ENCODE measurements at places on chromosomes 5 and 9.

GRCh38 chr5:131720714-131721113 lies 76.1 kb downstream of the FNIP1 start:
- no peak for DNase-seq

GRCh38 chr5:123520677-123521247 lies 8.8 kb downstream of the CSNK1G3 start:
- no peak for DNase-seq

- DNase-seq, result no peak
These were observed 9.1 kb upstream of the RFK start for GRCh38 chr9:76403352-76403751.

DNA sequence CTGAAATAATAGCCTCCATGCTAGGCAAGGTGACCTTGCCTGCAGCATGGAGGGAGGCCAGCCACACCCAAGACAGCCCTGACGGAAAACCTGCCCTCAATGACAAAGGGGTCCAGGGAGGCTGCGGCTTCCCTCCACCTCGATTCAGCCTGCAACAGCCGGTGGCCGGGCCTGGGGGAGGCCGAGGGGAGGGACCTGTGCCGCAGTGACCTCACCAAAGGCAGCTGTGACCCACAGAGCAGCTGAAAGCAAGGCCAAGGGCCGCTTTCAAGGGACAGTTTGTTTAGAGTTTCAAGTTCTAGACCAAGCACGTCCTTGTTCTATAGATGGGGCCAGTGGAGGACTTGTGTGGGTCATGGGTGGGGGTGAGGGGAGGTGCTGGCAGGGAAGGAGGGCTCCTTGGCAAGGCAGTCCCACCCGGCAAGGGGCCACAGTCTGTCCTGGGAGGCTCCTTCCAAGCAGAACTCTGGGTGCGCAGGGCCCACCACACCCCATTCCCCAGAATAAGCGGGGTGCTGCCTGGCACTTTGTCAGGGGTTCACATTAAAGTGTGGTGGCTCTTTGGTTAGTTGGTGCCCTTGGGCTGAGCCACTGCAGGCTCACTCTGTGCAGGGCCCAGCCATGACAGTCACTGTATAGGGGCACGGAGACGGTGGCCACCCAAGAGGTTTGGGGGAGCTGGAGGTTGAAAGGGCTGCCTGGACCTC lies 226.5 kb downstream of the FANCC start:
- no peak for DNase-seq

GRCh38 chr9:119689879-119690278 lies 320.6 kb upstream of the BRINP1 start:
- DNase-seq, result no peak

DNA sequence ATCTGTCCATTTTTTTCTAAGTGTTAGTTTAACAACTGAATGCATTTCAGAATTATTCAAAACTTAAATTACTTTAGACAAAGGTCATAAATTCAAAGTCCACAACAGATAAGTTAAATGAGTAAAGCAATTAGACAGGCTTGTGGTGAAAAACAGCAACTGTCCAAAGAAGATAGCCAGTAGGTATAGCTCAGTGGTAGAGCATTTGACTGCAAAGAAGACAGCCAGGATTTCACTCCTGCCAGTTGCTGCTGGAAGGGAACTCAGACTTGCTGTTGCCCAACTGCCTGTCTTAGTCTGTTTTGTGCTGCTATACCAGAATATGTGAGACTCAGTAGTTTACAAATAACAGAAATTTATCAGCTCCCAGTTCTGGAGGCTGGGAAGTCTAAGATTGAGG lies 10.0 kb downstream of the FANCC start:
- DNase-seq, result no peak

DNA sequence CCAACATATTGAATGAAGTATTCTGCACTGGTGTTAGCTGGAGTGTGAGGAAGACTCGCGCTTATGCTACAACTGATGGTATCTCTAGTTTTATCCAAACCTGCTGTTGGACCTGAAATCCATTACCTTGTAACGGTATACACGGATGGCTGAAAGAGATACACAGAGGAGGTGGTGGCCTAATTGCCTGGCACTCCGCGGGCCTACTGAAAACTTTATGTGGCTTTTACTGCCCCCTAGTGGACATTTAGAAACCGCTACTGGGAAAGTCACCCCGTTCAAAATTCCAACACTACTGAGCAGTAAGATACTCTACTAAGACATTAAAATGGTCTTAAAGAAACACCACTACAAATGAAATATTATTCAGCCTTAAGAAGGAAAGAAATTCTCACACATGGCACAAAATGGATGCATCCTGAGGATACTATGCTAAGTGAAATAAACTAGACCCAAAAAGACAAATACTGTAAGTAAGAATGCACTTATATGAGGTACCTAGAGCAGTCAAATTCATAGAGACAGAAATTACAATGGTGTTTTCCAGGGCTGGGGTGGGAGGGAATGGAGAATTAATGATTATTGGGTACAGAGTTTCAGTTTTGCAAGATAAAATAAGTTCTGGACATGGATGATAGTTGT lies 100.4 kb downstream of the TTLL11 start:
- peak; percentile 4 for DNase-seq

DNA sequence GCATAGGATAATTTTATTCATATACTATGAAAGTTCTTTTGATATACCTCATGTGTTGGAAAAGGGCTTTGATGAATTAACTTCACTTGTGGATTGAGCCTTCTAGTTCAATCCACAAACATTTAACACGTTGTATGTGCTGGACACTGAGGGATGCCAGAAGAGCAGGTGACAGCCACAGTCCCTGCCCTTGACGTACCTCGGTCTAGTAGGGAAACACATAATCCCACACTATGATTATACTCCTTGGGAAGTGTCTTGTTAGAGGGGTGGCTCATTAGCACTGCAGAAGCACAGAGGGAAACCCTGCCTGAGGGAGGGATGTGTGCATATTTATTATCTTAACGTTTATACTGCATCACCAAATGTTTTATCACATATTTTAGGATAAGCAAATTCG lies 61.2 kb downstream of the PIK3R1 start:
- no peak for DNase-seq

DNA sequence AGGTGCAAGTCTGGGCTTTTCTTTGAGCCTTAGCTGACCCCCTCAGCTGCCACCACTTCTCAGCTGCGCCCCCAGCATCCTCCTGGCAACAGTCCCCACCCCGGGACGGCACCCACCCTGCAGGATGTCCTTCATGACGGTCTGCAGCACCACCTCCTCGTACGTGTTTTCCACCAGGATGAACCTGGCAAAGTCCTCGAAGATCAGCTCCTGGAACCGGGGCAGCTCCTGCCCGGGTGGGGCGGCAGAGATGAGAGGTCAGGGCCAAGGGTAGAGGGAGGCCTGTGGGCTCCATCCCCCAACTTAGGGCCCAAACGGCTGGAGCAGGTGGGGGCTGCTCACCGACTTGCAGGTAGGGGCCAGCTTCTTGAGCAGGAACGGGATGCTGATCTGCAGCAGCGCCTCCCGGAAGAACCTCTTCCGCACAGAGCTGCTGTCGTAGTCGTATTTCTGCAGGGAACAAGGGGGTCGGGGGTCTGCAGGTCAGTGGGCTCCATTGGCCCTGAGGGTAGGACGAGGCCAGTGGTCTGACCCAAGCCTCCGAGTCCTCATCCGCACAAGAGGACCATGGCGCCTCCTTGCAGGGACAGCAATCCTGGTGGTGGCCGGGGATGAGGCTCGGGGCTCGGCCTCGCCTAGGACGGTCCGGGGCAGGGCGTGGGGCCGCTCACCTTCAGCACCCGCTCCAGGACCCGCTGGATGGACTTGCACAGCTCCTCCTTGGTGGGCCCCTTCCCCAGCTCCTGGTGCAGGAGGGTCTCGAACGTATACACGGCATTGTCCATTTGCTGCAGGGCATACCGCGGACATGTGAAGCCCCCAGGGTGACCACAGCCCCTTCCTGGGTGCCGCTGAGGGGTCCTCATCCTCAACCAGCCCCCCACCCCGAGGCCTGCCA lies 56.7 kb downstream of the LRSAM1 start:
- DNase-seq, result no peak

DNA sequence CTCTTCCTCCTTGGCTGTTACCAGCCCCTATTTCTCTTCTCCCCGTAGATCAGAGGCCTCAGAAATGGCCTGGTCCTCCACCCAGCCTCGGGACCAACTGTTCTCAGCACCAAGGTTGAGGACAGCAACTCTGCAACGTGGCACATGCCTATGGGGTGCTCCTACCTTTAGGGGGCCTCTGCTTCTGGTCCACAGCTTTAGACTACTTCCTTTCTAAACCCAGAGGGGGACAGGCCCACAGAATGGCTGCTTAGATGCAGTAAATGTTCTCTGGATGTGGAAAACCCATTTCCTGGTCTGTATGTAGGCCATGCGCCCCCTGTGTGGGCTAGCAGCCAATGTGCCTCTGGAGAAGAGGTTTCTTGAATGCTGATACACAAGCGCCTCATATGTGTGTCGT lies 68.4 kb downstream of the NRG2 start:
- DNase-seq, result no peak

DNA sequence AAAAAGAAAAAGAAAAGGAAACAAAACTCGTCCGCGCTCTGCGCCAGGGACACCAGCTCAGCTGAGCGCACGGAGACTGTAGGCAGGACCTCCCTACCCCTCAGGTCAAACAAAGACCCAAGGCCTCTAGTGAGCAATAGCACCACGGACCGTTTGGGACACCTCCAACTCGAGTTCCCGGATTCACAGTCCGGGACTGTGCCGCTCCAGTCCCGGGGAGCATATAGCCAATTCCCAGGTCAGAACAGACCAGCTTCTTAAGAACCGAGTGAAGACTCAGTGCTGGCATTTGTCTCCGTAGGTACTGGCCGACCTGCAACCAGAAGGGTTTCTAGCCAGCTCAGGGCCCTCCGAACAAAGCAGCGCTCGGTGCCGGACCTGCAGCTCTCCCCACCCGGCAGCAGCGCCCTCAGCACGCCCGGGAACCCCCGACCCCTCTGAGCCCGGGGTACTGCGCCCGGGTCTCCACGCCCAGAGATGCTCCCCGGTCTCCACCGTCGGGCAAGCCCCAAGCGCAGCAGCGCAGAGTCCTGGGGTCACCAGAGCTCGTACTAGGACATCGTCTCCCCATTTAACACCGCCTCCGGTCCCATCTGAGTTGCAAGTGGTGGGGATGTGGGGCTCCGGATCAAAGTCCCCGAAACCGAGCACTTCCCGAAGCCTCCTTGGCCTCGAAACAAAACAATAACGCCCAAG lies 591 bp downstream of the ABCA1 start:
- no peak for DNase-seq

DNA sequence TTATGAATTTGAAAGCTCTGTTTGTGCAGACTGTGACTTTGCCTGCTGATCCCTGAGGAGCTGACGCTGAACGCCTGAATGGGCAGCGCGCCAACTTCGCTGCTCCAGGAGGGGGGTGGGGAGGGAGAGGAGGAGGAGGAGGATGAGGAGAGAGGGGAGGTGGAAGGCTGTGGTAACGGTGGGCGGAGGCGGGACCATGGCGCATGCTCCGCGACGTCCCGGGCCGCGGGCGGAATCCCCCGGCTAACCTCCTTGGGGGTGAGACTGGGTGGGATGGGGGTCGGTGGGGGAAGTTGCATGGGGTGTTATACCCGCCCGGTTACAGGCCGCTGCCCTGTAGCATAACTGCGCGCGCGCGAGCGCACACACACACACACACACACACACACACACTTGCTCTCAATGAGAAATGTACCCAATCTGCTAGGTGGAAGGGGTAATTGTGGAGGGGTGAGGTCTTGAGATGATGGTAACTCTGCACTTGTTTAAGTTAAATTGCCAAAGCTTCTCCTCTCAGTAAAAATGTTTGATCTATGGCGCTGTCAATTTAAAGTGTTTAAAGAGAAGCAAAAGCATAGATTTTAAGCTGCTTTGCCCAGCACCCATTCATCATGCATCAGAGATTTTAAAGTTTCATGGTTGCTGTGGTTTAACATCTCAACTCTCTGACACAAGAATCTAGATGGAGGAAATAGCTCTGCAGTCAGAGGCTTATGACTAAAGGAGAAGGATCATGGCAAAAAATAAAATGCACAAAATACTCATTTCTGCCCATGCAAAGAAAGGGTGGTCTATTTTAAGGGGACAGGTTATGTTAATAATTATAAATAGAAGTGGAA lies 76.6 kb upstream of the TBCA start:
- DNase-seq, result no peak

- no peak for DNase-seq
These were observed 24.2 kb downstream of the TNIP1 start for GRCh38 chr5:151056379-151057325.

GRCh38 chr9:81394881-81395675 lies 294.3 kb downstream of the TLE1 start:
- DNase-seq, result no peak

DNA sequence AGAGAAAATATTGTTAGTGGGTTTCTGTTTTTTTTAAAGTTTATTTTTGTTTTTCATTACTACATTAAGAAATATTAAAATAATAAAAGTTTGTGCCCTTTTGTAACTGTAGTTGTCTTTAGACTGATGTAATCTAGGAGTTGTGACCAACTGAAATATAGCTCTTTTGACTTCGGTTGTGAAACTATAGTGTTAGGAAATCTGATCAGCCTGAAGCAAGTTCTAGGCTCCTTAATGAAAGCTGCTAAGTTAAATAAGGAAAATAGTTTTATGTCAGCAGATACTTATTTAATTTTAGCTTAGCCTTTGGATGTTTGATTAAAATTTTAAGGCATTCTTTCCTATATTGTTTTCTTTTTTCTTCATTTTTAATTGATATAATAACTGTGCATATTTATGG lies 14.2 kb downstream of the AP3S1 start:
- DNase-seq, result no peak

- no peak for DNase-seq
These were observed 14.5 kb downstream of the C9orf43 start for GRCh38 chr9:113425072-113425471.

DNA sequence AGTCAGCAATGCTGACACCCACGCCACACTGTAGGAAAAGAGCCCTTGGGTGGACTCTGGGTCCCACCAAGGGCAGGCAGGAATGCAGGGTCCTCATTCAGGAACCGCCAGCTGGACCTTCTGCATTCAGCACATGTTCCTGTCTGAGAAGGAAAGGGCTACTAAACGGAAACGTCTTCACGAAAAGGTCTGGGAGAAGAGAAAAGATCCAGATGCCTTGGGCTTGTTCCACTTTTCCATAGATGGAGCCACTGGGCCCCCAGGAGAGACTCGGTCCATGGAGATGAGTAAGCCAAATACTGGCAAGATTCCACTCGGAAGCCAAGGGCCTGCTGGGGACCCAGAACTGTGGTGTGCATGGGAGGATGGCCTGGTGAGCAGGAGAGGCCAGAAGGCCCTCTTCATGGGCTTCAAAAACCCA lies 38.4 kb downstream of the LHFPL2 start:
- DNase-seq, result no peak

DNA sequence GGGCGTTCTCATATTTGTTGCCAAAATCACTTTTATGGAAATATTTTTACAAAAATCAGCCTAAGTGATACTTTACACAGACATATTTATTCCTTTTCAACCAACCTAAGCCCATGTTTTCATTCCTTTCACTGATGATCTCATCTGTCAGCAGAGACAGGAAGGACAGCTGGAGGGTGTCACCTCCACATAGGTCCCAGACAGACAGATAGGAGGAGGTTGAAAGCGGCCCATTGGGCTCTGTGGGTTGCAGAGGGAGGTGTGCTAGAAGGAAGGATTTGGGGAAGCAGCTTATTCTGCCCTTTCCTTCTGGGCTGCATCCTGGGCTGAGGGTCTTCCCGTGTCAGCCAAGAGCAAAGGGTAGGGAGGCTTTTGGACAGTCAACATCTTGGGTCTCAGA lies 26.0 kb upstream of the SEMA4D start:
- no peak for DNase-seq

GRCh38 chr5:169670769-169671525 lies 33.9 kb downstream of the DOCK2 start:
- DNase-seq, result no peak

All from stimulated activated CD8-positive, alpha-beta memory T cell treated with anti-CD3 and anti-CD28 coated beads, Interleukin-7, amount 100 ng/mL, for 1 hour (primary cell).